ENCODE measurements at places on chromosomes 12 and 14.
A peak's percentile ranks its signal among the peaks of the same experiment; 100 is the strongest.

DNA sequence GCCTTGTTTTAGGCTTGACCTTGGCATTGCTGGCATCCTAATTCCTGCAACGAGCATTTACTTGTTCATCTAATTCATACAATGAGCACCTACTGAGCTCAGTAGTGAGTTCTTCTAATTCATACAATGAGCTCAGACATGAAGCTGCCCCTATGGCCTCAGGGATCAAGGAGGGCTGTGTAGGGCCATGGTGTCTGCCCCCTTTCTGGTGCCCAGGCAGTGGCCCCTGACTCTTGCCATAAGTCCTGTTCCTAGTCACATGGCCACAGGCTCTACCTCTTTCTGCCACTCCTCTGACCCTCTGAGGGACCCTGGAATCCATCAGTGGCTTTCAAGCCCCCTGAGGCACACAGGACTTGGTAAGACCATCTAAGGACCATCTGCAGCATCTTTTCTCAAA lies 148.8 kb downstream of the ZFP36L1 start:
- DNase-seq = no peak

DNA sequence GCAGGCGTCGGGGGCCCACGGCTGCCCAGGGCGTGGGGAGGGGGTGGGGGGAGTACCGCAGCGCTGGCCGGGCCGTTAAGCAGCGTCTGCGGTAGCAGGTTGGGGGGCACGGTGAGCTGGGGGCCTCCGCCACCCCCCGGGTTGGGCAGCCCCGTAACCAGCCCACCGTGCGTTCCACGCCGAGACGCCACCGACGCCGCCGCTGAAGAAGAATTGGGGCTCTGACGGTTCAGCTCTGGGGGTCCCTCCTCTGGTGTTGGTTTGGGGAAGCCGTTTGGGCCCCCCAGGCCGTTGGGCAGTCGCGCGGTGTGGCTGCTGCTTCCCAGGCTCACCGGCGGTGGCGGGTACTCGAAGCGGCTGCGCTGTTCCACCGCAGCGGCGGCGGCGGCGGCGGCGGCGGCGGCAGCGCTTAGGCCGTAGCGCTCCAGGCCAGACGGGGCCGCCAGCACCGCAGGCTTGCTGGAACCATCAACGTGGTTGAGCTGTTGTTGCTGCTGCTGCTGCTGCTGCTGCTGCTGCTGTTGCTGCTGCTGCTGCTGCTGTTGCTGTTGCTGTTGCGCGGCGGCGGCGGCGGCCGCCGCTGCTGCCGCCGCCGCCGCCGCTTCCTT lies 1.5 kb downstream of the IRF2BPL start:
- peak; percentile 74 for DNase-seq

DNA sequence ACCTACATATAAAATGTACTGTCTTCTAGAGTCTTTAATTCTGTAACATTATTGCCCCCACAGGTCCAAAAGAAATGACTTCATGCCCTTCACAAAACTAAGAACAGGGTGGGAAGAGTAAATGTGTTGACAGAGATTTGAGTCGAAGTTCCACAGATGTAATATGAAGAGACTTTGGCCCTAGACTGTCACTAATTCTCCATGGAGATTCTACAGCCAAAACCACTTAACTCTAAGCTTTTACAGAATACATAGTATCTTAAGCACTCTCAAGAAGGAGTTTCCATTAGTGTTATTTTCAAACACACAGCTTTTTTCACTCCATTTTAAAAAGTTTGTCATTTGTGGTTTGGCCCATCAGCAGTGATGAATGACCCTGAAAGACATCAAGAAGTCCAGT lies 56.3 kb downstream of the ABCC9 start:
- DNase-seq = no peak

DNA sequence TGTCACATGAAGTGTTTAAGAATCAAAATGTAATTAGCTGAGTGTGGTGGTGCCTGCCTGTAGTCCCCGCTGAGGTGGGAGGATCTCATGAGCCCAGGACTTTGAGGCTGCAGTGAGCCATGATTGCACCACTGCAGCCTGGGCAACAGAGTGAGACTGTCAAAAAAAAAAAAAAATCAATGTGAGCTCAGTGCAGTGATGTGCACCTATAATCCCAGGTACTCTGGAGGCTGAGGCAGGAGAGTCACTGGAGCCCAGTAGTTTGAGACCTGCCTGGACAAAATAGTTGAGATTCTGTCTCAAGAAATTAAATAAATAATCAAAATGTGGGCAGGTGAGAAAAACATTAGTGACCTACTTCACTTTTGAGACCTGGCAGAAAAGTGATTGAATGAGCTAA lies 140.0 kb downstream of the MON2 start:
- no peak for DNase-seq

GRCh38 chr14:52269982-52270381 lies 2.5 kb downstream of the PTGDR start:
- no peak for DNase-seq

GRCh38 chr12:119156401-119157044 lies 22.2 kb upstream of the HSPB8 start:
- DNase-seq = no peak

GRCh38 chr12:121738340-121738858 lies 25.8 kb downstream of the TMEM120B start:
- DNase-seq = peak; percentile 94

DNA sequence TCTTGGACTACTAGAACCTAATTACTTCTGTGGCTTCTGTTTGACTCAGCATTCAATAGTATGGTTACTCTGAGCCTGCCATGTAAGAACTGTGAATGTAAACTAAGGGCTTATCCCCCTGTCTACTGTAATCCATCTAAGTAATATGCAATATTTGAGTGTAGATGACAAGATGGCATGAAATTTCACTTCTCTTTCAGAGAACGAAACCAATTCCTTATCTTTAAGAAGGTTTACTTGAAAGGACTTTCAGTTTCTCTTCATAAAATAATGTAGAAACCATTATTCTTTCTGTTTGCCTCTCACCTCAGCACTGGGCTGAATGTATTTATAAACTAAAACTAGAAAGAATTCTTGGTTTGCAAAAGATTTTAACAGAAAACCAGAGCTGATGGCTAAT lies 60.4 kb upstream of the ARID2 start:
- DNase-seq = peak; percentile 66

DNA sequence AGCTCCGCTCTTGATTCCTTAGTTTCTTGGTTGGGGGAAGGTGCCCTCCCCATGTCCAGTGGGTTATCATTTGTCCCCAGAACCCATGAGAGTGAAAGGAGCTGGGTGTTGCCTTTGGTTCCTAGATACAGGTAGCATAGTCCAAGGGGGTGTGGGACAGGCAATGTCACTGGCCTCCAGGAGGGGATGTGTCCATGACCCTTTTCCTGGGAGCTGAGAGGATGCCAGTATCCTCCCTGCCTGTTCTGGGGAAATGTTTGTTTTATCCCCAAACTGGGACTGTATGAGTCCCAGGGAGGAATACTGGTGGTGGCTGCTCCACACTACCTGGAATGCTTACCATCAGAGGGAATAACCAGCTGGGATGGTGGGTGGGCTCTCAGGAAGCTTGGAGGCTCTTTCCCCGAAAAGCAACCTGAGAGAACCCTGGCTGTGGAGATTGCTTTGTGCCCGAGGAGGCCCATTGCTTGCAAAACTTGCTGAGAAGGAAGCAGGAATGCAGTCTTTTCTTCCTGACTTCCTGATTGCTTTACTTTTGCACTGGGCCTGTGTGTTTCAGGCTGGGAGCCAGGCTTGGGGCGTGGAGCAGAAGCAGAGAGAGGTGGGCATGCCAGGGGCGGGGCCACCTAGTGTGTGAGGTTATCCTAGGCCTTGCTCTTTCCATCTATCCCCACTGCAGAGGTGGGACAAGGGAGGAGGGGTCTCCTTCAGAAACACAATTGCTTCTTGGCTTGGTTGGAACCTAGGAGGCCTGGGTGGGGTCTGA lies 715 bp upstream of the SLC10A1 start:
- DNase-seq = no peak

- DNase-seq = no peak
Measured at GRCh38 chr14:32900547-32900946, 38.1 kb upstream of the NPAS3 start.

- DNase-seq = no peak
Measured at GRCh38 chr12:124398578-124399227, 103.8 kb downstream of the RFLNA start.

DNA sequence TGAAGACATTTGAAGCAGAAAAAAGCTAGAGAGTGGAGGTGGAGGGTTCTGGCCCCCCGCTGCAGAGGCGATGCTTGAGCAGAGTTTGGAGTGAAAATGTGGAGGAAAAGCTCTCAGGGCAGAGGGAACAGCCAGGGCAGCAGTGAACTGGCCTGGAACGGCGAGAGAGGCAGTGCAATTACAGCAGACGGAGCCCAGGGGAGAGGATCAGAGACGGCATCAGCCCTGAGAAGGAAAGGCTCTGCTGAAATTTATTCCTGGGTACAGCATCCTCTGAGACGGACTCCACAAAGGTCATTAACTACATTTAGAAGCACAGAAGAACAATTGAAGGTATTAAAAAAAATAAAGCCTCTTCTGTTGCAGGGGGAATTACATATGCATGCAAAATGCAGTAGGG lies 14.2 kb downstream of the STON2 start:
- DNase-seq = no peak

DNA sequence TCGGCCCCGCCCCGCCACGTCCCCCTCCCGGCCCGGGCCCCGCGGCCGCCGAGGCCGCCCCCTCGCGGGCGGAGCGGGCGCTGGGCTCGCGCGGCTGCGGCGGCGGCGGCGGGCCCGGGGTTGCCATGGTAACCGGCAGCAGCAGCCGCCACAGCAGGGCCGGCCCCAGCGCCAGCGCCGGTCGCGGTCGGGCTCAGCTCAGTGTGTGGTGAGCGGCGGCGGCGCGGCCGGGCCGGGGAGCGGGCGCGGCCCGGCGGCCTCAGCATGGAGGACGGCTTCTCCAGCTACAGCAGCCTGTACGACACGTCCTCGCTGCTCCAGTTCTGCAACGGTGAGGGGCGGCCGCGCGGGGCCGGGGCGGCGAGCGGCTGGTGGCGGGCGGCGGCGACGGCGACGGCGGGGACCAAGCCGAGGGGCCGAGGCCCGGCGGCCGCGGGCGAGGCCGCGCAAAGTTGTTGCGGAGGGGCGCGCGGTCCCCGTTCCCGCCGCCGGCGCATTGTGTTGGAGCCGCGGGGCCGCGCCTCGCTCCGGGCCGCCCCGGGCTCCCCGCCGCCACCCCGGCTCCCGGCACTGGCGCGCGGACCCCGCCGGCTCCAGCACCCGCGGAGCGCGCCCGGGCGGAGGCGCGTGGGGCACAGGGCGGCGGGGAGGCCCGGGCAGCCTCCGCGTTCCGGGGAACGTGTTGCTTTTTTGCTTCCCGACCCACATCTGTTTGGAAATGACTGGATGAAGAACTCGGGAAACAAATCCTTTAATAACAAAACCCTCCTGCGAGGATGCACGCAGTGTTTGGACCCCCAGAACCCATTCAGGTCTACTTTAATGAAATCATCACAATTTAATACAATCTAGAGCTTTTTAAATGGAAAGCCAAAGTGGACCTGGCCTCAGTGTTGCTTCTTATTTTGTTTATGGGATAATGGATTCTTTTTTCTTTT lies at the start of gene EML1:
TSS of gene EML1 (plus strand) at position 201 of the 938 bp plus-strand sequence. CDS start at position 265, 64 bp downstream.
- DNase-seq = peak; percentile 80

DNA sequence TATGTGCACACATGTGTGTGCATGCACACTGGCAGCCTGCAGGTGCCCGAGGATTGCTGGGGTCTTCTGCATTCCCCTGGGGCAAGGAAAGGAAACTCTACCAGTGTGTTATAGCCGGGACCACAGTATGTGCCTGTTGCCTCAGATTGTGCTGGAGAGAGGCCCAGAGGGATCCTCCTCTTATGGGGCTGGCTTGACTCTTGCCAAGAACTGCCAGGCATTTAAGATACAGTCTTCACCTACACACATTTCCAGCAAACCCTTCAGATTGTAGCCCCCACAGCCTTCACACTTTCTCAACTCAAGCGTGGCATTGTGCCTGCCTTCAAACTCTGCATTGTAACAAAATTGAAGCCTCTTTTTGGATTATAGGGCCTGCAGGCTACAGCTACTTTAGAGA lies 176.7 kb upstream of the DYRK2 start:
- DNase-seq = no peak

GRCh38 chr14:83614956-83615355 lies 1915.0 kb upstream of the FLRT2 start:
- DNase-seq = no peak

- DNase-seq = peak; percentile 69
Measured at GRCh38 chr14:102500158-102500662, 9.4 kb downstream of the ANKRD9 start.

GRCh38 chr12:57133916-57134315 lies 5.6 kb downstream of the LRP1 start:
- DNase-seq = no peak

GRCh38 chr14:64364907-64365306 lies 23.2 kb upstream of the MTHFD1 start:
- no peak for DNase-seq

DNA sequence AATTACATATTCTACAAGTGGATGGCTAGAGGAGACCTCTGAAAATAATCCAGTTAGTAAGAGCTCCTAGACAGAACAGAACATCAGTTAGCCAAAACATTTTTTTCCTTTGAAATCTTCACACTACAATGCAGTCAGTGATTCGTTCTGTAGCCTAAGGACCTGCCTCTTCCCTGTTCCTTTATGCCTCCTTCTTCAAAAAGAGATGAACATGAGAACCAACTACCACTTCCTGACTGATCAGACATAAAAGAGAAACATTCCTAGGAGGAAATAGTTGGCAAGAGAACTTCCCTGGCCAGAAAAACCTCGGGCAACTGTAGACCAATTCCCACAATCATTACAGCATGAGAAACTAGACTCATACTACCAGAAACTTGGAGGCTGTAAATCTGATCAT lies 29.4 kb downstream of the ITPR2 start:
- DNase-seq = no peak

DNA sequence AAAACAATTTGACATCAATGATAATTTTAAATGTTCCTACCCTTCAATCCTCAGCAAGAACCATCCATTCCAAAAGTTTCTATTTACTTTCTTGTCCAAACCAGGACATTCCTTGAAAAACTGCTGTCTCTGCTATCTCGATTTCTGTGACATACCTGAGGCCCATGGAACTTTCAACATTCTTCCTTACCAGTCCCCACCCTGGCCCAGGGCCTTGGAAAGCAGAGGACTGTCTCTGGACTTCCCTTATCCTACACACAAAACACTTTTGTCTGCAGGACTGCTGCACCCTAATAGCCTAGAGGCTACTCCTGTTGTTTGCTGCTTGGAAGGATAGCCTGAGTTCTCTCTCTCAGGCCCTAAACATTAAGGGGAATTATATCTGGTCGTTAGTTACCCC lies 151.8 kb upstream of the DHRS4 start:
- DNase-seq = no peak

DNA sequence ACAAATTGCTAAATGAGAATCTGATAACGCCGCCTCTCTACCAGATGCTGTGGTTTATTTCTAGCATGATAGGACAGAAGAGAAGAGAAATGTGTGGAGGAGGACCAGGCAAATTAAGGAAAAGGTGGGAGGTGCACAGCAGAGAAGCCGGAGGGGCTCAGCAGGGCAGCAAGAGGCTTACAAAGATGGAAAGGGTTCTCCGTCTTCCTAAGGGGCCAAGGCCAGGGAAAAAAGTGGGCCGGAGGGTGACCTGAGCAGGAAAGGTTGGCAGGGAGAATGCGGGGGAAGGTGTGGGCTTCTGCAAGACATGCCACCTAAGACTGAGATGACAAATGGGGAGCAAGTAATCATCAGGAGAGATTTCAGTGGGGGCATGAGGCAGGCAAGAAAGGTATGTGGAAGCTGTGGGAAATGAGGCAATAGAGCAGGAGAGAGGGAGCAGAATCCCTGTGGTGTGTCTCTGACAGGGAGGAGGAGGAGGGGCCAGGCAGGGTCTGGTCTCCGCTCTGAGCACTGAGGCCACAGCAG lies 18.7 kb downstream of the MANSC1 start:
- DNase-seq = no peak

GRCh38 chr12:1540690-1541089 lies 53.7 kb downstream of the FBXL14 start:
- no peak for DNase-seq
